MCF 10A (cell line): ENCODE measurements at places on chromosomes 7 and 10. TPM values are rescaled to one million over a fixed set of nuclear protein-coding genes. Genes with fewer than 3 reads are reported as not detected.

- H3K36me3 ChIP-seq, result no peaks in the 10 kb centered on the region
- H3K27ac ChIP-seq, result no peak overlapping the region
- no peak for DNase-seq
Measured at GRCh38 chr10:50992972-50993766, 81.1 kb upstream of the PRKG1 start.

- H3K36me3 ChIP-seq, result no peaks in the 10 kb centered on the region
- DNase-seq, result no peak
- no peaks in the 10 kb centered on the region for H3K27me3 ChIP-seq
- H3K27ac ChIP-seq, result peak overlapping the region; percentile 73
- H3K4me3 ChIP-seq, result no peak overlapping the region
- H3K4me1 ChIP-seq, result peaks cover 28% of the 10 kb centered on the region
Measured at GRCh38 chr10:58578366-58578765, 65.7 kb downstream of the BICC1 start.

The CLCN1 gene
- not detected in 2 replicates for total RNA-seq

DNA sequence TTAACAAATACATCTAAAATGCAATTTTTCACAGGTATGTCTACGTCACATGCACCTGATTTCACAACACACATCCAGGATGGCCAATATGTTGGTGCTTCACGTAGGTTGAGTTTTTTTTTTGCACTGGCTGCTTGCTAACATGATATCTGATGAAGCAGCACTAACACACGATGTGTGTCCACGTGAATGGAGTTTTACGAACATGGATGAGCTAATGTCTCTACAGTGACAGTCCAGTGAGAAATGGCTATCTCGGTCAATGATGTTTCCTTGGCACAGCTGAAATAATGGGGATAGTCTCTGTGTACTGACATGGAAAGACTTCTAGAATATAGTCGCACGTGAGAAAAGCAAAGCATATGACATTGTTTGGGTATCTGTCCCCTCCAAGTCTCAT lies 563.9 kb upstream of the ADARB2 start:
- H3K27ac ChIP-seq, result no peak overlapping the region
- DNase-seq, result no peak
- H3K36me3 ChIP-seq, result no peaks in the 10 kb centered on the region

DNA sequence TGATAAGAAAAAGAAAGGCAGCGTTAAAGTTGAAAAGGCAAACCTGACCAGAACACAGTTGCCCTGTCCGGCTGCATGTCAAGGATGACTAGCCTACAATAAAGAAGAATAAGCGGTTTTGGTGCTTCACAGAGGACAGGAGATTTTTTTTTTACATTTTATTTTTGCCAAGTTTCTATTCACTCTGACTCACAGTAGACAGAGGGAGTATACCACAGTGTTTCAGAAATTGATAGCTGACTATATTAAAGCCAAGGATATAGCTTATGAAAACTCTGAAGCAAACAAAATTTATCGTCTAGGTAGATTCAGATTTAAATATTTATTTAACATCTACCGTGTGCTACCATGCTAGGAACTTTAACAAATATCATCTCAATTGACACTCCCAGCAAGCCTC lies 16.9 kb upstream of the POLR1F start:
- peaks cover 22% of the 10 kb centered on the region for H3K27me3 ChIP-seq
- H3K4me1 ChIP-seq, result no peaks in the 10 kb centered on the region
- H3K4me3 ChIP-seq, result no peak overlapping the region
- H3K27ac ChIP-seq, result no peak overlapping the region
- DNase-seq, result no peak

DNA sequence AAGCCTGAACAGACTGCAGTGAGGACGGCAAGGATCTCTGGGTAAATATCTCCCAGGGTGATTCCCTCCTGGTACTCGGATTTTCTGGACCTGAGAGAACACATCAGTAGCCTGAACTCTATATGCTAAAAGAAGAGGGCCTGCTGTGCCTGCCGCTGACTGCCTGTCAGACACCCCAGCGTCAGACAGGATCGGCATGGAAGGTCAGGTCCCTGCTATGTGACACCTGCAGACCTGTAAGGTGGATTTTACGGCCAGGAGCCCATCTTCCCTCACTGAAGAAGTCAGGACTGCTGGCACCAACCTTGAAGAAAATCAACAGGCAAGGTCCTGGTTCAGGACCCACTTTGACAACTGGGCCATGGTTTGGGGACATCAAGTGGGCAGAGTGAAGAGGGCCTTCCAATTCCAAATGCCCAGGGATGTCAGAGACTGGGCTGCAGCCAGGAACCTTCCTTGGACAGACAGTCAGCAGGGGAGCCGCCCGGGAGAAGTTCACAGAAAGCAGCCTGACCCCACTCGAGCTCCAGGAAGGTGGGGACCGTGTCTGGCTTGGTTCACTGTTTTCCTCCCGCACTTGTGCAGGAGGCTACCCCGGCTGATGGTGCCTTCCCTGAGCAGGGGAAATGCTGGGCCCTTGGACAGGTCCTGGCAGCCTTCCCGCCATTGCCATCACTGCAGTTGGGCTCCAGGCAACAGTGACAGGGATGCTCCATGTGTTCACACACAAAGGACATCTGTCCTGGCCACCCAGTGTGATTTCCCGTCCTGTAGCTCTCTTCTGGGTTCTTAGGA lies 91.8 kb upstream of the LANCL2 start:
- no peak for DNase-seq
- no peaks in the 10 kb centered on the region for H3K4me1 ChIP-seq
- no peak overlapping the region for H3K27ac ChIP-seq

The VSTM4 gene
- not detected in 2 replicates for total RNA-seq

DNA sequence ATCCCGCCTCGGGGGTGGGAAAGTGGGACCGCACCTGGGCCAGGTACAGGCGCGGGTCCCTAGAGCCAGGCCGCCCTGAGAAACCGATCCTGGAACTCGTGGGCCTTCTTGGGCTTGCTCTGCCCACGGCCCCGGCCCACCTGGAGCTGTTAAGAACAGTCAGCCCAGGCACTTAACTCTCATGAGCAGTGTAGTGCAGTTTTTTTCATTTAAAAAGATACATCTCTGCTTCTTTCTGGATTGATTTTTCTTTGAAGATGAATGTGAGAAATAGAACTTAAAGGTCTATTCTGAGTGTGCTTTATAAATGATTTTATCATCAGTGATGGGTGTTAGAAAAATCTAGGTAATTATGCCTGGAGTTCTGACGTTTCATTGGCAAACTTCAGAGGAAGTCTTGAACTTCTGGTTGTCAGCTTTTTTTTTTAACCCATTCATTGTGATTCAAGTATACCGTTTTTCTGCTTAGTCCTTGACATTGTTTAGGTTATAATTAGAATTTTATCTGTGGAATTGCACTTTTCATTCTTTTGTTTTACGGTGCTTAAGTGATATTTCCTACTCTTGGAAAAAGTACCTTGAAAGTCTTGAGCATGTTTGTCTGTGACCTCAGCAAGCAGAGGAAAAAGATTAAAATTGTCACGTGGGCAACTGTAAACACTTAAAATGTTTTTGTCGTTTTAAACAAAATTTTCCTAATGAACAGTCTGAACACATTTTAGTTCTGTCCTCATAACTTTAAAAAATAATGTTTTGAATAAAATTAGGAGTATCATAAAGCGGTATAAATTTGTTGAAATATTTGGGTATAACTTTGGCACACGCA lies 906 bp downstream of the CDK1 start:
- peak overlapping the region; percentile 96 for H3K4me3 ChIP-seq
- peaks cover 6% of the 10 kb centered on the region for H3K36me3 ChIP-seq
- peak overlapping the region; percentile 99 for H3K27ac ChIP-seq
- H3K4me1 ChIP-seq, result peaks cover 26% of the 10 kb centered on the region
- DNase-seq, result peak; percentile 34
- no peaks in the 10 kb centered on the region for H3K27me3 ChIP-seq

The PTCD1 gene
- 4.9 and 8.6 TPM in 2 replicates for total RNA-seq

DNA sequence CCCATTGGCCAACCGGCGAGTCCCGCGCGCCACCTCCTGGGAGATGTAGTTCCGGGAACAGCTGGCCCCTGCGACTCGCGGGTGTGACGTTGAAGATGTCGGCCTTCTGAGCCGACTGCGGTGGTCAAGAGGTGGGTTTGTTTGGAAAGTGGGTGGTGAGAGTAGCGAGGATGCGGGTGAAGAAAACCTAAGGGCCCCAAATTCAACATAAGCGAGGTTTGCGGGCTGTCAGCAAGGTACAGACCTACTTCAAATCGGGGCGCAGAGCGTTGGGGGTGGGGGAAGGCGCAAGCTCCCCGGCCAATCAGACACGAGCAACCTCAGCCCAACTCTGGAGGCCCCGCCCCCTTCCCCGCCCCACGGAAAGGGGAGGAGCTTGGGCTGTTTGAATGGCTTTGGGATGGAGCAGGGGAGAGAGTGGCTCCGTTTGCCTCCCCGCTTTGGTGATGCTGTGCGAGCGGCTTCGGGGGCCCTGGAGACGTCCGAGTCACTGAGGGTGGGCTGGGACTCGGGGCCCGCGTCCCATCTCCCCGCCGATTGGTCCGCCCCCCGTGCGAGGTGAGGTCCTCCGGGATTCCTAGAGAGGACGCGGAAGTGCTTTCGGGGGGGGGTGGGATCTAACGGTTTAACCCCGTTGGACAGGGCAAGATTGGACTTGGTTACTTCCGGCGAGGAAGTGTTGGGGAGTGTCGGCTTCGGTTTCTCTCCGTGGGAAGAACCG lies at the start of gene ZKSCAN5:
TSS of gene ZKSCAN5 (plus strand) at position 60 of the 721 bp plus-strand sequence. CDS start 1,383 bp downstream, outside the sequence.
- peaks cover 17% of the 10 kb centered on the region for H3K4me1 ChIP-seq
- H3K4me3 ChIP-seq, result peak within 1 kb of the TSS; percentile 87
- no peaks in the 10 kb centered on the region for H3K27me3 ChIP-seq

DNA sequence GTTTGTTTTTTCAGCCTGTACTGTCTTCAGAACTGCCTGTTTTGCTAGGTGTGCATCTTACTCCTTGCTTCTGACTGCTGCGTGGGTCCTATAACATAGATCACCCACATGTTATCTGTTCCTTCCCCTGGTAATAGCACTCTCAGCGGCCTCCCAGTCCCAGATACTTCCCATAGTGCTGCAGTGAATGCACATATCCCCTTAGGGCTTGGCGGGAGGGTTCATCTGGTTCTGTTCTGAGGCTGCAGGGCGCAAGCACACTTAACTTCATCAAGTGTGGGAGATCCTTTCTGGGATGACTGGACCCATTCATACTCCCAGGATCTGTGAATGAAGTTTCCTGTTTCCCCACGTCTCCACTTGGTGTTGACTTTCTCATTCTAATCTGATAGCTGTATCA lies 90.7 kb downstream of the CELF2 start:
- no peak for DNase-seq
- no peaks in the 10 kb centered on the region for H3K27me3 ChIP-seq
- no peak overlapping the region for H3K4me3 ChIP-seq
- no peaks in the 10 kb centered on the region for H3K36me3 ChIP-seq
- no peaks in the 10 kb centered on the region for H3K4me1 ChIP-seq

The FAM241B gene
- 7.5 and 11.0 TPM in 2 replicates for total RNA-seq

The SEM1 gene
- 70.3 and 80.2 TPM in 2 replicates for total RNA-seq

The GIMAP6 gene
- total RNA-seq, result not detected in 2 replicates

The HIP1 gene
- 11.1 and 12.0 TPM in 2 replicates for total RNA-seq

- no peak overlapping the region for H3K4me3 ChIP-seq
- H3K36me3 ChIP-seq, result no peaks in the 10 kb centered on the region
- DNase-seq, result no peak
- H3K27me3 ChIP-seq, result no peaks in the 10 kb centered on the region
- H3K4me1 ChIP-seq, result peaks cover 6% of the 10 kb centered on the region
Measured at GRCh38 chr10:128852902-128853301, 614.1 kb upstream of the MGMT start.

The SFTPA1 gene
- total RNA-seq, result not detected in 2 replicates

The LBX1 gene
- total RNA-seq, result not detected in 2 replicates

DNA sequence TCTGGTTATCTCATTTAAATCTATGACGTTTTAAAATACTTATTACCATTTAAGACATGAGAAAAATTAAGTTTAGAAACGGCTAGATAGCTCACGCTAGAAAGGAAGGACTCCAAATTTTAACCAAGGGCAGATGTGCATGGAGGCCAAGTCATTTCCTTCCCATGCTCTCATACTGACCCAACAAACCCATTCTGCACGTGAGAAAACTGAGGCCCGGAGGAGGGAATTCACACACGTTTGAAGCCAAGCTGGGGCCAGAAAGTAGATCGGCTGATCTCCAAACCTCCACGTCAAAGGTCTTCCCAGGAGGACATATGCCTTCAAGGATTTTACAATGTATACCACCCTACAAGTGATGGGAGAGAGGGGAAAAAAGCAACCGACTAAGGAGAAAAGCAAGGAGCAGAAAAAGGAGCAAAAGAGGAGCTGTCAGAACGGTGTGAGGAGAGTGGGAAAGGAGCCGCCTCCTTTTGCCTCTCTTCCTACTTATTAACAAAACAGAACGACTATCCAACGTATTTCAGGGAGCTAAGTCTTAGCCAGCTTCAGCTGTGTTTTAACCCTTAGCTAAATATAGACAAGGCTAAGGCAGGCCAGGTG lies 645 bp upstream of the SIRT1 start:
- DNase-seq, result no peak
- H3K4me1 ChIP-seq, result peaks cover 12% of the 10 kb centered on the region
- H3K27me3 ChIP-seq, result no peaks in the 10 kb centered on the region
- H3K27ac ChIP-seq, result peak overlapping the region; percentile 95
- H3K4me3 ChIP-seq, result peak overlapping the region; percentile 78

- peaks cover 5% of the 10 kb centered on the region for H3K4me1 ChIP-seq
- no peaks in the 10 kb centered on the region for H3K27me3 ChIP-seq
- DNase-seq, result no peak
- H3K36me3 ChIP-seq, result no peaks in the 10 kb centered on the region
- no peak overlapping the region for H3K4me3 ChIP-seq
- H3K27ac ChIP-seq, result no peak overlapping the region
Measured at GRCh38 chr7:23220690-23221305, 25.8 kb upstream of the GPNMB start.

- H3K4me3 ChIP-seq, result peak overlapping the region; percentile 80
- H3K36me3 ChIP-seq, result no peaks in the 10 kb centered on the region
- DNase-seq, result no peak
- peak overlapping the region; percentile 17 for H3K27ac ChIP-seq
Measured at GRCh38 chr10:51073453-51074237, 642 bp upstream of the PRKG1 start.

The AQP1 gene
- total RNA-seq, result 0.71 TPM in 1 of 2 replicates, not detected in the other

The VGF gene
- total RNA-seq, result 11.2 and 12.8 TPM in 2 replicates

The TIAL1 gene
- total RNA-seq, result 117 and 149 TPM in 2 replicates

DNA sequence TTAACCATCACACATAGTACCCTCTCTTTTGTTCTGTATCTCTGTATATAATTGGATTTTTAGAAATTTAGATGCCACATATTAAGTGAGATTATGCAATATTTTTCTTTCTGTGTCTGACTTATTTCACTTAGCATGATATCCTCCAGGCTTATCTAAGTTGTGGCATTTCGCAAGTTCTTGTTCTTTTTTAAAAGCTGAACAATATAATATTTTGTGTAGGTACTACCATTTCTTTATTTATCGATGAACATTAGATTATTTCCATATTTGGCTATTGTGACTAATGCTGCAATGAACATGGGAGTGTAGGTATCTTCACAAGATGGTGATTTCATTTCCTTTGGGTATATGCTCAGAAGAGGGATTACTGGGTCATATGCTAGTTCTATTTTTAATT lies 295.0 kb downstream of the SUGCT start:
- H3K4me1 ChIP-seq, result peaks cover 7% of the 10 kb centered on the region
- H3K36me3 ChIP-seq, result no peaks in the 10 kb centered on the region
- DNase-seq, result no peak
- H3K27me3 ChIP-seq, result no peaks in the 10 kb centered on the region
- H3K27ac ChIP-seq, result no peak overlapping the region
- no peak overlapping the region for H3K4me3 ChIP-seq

The MRLN gene
- total RNA-seq, result not detected in 2 replicates

The AKR1C4 gene
- not detected in 2 replicates for total RNA-seq

The MINDY3 gene
- total RNA-seq, result 28.8 and 31.7 TPM in 2 replicates
